ENCODE measurements at places on chromosomes 7 and 10. TPM values are rescaled to one million over a fixed set of nuclear protein-coding genes. Genes with fewer than 3 reads are reported as not detected.
A peak's percentile ranks its signal among the peaks of the same experiment; 100 is the strongest.

WASHC2A gene
- total RNA-seq = 35.3 TPM

DNA sequence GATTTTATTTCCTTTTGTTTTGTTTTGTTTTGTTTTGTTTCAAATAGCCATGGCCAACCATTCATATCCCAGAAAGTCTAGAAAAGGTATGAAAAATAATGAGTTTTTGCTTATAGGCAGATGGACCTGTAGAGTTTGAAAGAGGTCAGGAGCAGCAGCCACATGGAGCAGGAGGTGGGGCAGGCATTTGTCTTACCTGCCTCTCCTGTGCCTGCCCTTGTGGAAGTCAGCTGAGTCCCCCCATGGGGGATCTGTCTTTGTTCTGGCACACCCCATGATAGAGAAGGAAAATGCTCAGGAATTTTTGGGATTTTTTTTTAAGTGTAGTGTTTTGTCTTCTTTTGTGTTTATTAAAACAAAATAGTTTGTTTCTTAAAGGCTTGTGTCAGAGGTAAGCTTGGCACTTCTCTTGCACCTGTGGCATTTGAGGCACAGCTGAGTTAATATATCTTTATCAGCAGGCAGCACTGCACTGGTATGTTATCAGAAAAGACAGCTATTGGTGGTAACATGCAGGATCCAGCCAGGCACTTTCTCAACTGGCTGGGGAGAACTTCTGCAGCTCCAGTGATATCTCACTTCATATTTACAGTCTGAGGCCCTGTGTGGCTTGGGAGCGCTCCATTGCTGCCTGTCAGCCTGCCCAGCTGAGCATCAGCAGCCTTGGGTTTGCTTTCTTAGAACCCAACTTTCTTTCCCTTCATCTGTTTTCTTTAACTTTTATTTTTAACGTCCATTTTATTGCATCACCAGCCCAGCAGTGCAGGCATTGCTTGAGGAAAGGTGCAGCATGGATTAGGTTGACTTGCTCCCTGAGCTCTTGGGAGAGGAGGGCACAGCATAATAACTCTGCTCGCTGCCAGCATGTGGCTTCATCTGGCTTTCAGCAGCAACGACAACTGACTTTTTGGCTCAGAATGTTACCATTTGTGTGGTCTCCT is 44.4 kb downstream of the LRRC4 start:
- no peak for DNase-seq

DNA sequence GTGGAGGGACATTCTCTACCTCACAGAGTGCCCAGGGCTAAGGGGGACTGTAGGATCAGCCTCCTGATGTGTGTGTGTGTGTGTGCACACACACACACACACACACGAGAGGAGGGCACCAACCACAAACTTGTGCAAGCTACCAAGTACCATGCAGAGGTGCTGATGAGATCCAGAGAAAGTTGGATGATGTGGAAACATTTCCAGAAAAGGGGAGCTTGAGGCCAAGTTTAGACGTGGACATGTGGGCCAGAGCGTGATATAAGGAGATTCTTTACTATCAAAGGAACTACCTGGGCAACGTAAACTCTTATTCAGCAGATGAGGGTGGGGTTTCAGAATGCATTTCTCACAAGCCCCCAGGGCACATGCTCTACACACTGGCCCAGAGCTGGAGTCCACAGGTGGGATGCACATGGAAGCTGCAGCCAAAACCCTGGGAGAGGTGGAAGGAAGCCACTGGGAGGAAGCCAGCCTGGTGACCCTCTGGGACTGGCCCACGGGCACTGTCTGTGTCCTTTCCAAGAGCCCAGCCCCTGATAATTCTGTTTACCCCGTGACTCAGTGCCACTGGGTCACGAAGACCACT is 53.5 kb downstream of the DLG5 start:
- DNase-seq = no peak

DNA sequence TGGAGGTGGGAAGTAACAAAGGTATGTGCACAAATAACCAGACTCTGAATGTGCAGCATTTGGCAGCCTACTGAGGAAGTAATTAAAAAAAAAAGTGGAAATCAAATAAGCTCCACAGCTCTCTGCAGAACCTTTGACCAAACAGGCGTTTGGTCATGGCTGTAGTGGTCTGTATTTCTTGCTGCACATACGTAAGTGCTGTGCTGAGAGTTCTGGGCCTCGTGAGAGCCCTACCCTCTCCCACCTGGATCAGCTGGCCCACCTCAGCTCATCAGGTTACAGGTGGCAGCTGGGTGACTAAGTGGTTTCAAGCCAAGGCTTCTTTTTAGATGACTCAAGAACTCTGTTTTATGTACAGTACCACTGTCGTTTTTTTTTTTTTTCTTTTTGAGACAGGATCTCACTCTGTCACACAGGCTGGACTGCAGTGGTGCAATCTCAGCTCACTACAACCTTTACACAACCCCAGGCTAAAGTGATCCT is 178.2 kb upstream of the KLF6 start:
- DNase-seq = no peak

DNA sequence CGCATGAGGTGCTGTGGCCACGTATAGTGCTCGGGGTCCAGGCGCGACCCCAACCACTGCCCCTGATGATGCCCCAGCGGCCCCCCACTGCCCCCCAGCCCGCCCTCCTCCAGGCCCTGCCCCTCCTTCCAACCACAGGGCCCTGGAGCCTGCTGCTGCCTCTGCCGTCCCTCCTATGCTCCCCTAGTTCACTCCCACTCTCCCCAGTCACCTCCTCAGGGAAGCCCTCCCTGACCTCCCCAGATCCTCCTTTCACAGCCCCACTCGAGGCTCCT is 93.8 kb downstream of the UNCX start:
- DNase-seq = no peak

FKBP6 gene
- not detected for total RNA-seq

DNA sequence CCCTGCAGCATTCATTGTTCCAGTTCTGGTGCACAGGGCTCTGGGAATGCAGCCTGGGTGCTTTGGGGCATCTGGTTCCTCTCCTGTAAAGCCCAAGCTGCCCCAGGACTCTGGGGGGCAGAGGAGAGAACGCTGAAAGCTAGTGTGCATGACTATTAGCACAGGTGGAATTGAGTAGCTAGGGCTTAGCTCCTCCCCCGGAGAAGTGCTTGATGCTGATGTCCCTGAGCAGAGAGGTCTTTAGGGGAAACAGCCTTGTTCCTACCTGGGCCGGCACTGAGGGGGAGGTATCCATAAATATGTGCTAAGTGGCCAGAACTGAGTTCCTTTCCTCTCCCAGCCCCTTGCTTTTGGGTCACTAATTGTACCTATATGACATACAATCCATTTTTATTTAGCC is 3.9 kb downstream of the ADCY1 start:
- no peak for DNase-seq

DNA sequence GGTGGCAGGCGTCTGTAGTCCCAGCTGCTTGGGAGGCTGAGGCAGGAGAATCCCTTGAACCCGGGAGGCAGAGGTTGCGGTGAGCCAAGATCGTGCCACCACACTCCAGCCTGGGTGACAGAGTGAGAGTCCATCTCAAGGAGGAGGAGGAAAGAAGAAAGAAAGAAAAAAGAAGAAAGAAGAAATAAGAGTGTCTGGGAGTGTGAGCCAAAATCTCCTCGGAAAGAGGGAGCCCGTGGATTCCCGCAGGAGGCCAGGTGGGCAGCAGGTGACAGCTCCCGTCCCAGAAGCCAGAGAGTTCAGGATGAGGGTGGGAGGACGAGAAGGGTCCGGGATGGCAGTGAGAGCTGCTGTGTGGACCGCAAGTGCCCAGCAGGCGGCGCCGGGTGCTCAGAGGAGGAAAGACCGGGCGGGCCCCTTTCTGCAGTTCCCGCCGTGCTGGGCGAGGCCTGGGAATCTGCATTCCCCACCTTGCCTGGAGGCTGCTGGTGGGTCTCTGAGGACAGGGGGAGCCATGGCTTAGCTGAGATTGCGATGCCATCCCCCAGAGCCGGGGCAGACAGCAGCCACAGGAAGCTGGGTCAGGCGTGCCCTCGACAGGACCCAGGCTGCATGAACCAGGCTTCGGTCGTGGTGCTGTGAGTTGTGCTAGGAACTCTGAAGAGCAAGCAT is 17.1 kb upstream of the AMZ1 start:
- no peak for DNase-seq

PRR15 gene
- not detected for total RNA-seq

NUB1 gene
- 59.1 TPM for total RNA-seq

DNA sequence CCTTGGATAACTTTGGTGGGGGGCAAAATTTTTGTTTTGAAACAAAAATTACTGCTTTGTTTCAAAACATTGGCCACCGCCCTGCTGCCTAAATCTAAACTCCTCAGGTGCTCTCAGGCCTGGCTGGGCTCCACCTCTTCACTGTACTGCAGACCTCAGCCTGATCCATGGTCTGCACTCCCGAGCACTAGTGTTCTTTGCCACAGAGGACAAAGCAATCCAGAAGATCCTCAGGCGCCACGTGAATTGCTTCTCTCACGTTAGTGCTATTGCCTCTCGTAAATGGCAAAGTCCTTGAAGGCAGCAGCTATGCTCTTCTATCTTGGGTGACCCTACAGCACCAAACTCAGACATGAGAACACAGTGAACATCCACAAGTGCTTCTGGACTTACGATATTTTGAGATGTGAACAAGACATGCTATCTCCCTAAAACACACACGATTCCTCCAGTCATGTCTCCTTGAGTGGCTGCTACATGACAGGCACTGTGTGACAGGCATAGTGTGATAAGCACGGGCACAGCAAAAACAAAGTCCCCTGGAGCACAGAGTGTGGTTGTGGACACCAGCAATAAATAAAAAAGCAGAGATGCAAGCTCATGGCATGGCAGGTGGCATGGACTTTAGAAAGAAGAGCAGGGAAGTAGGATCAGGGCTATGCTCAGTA is 582.1 kb upstream of the DPP6 start:
- DNase-seq = peak; percentile 82

- no peak for DNase-seq
Observed at GRCh38 chr7:45901566-45901965, 13.3 kb downstream of the IGFBP1 start.

C10orf53 gene
- not detected for total RNA-seq

GRCh38 chr10:6065406-6065805 is 3.2 kb upstream of the IL2RA start:
- DNase-seq = no peak

GRCh38 chr10:7090529-7090928 is 320.3 kb downstream of the SFMBT2 start:
- no peak for DNase-seq

ADCYAP1R1 gene
- 20.2 TPM for total RNA-seq

DNA sequence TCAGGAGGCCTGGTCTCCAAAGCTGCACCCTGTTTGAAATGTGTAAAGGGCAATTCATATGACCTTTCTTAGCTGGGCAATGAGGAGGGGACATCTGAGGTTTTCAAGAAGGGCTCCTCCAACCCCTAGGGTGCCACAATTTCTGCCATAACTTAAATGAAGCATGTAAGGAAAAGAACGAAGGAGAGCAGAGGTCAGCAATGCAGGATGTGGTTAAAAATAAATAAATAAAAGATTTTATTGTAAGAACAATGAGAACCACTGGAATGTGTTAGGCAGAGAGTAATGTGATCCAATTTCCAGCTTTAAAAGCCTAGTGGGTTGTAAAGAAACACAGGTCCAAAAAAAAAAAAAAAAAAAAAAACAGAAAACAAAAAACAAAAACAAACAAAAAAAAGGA is 673.1 kb downstream of the TNS3 start:
- DNase-seq = no peak

PDK4 gene
- 275 TPM for total RNA-seq

- peak; percentile 64 for DNase-seq
Observed at GRCh38 chr10:129079705-129080104, 387.3 kb upstream of the MGMT start.

GRCh38 chr7:122528879-122529481 is 169.9 kb downstream of the RNF133 start:
- DNase-seq = no peak

DNA sequence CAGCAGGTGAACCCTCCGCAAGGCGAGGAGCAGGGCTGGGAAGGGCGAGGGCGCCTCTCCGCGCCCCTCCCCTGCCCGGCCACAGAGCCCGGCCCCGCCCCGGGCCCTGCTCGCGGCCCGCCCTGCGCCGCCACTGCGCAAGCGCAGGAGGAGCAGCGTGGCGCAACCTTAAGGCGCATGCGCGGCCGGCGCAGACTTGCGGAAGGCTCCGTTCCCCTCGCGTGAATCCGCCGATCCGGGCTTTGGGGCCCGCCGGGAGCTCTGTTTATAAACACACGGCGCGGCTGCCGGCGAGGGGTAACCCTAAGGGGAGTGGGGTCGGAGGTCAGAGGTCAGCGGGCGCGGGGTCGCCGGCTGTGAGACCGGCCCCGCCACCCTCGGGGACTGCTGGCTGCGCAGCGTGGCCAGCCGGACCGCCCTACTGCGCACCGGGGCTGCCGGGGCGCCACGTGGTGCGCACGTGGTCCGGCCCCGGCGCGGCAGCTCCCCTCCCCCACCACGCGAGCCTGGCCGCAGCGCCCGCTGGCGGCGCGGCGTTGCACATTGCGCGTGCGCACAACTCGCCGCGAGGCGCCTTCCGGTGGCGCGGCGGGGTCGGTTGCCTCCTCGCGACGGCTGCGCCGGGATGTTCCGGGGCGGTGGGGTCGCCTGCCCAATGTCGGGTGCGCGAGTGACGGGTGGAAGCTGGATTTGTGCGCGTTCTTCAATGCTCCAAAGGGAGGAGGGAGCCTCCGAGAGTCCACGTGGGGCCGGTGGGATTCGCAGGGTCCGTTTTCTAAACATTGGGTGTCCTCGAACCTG is 40.2 kb upstream of the FOXK1 start:
- peak; percentile 98 for DNase-seq

Measured in esophagus muscularis mucosa (tissue), 4 donors.